Subcutaneous preadipocyte (primary cell): ENCODE measurements at places on chromosomes 6 and 20. TPM values are rescaled to one million over a fixed set of nuclear protein-coding genes. Genes with fewer than 3 reads are reported as not detected.

The EFCAB8 gene
- total RNA-seq = under 0.01 TPM in 2 replicates

The KIF6 gene
- total RNA-seq = 0.73 TPM in 1 of 2 replicates, not detected in the other

The SLC4A11 gene
- 0.37 and 1.6 TPM in 2 replicates for total RNA-seq

The DZANK1 gene
- total RNA-seq = 0.73 and 1.2 TPM in 2 replicates

The OPRM1 gene
- not detected in 2 replicates for total RNA-seq

The PHACTR1 gene
- 3.7 and 4.4 TPM in 2 replicates for total RNA-seq

The ESR1 gene
- total RNA-seq = 0.73 and 0.98 TPM in 2 replicates

The CGA gene
- not detected in 2 replicates for total RNA-seq

The RNF146 gene
- 27.4 and 31.6 TPM in 2 replicates for total RNA-seq

The HDGFL1 gene
- not detected in 2 replicates for total RNA-seq

The IL20RA gene
- total RNA-seq = 0.20 and 0.37 TPM in 2 replicates

The SSTR4 gene
- not detected in 2 replicates for total RNA-seq

The HUS1B gene
- total RNA-seq = 0.59 and 1.1 TPM in 2 replicates

The C6orf132 gene
- total RNA-seq = 4.5 and 5.5 TPM in 2 replicates

The PRIM2 gene
- 44.8 and 69.8 TPM in 2 replicates for total RNA-seq

The C6orf58 gene
- 0.20 TPM in 1 of 2 replicates, not detected in the other for total RNA-seq

The PCSK2 gene
- total RNA-seq = not detected in 2 replicates

The LHFPL5 gene
- total RNA-seq = not detected in 2 replicates

The SLC22A1 gene
- 0.78 and 1.5 TPM in 2 replicates for total RNA-seq

The PREX1 gene
- 0.73 and 31.3 TPM in 2 replicates for total RNA-seq

The VWA7 gene
- under 0.01 and 0.98 TPM in 2 replicates for total RNA-seq

The NOX3 gene
- total RNA-seq = not detected in 2 replicates

The DCDC2 gene
- total RNA-seq = under 0.01 TPM in 2 replicates

The INSM1 gene
- not detected in 2 replicates for total RNA-seq

The LIN28B gene
- not detected in 2 replicates for total RNA-seq

The PLCB4 gene
- total RNA-seq = 0.78 and 1.5 TPM in 2 replicates

The NMBR gene
- 0.37 TPM in 1 of 2 replicates, not detected in the other for total RNA-seq

The DUSP15 gene
- total RNA-seq = not detected in 2 replicates

The BEND6 gene
- 9.6 and 12.7 TPM in 2 replicates for total RNA-seq

The MUC22 gene
- total RNA-seq = not detected in 2 replicates

The MMP24 gene
- total RNA-seq = under 0.01 TPM in 2 replicates

The SMOC2 gene
- 0.37 TPM in 1 of 2 replicates, not detected in the other for total RNA-seq

The BTN1A1 gene
- under 0.01 and 0.20 TPM in 2 replicates for total RNA-seq

The SFT2D1 gene
- 25.0 and 29.7 TPM in 2 replicates for total RNA-seq

The TNF gene
- not detected in 2 replicates for total RNA-seq

The SIRT5 gene
- total RNA-seq = 6.2 and 7.2 TPM in 2 replicates

The TUBB1 gene
- total RNA-seq = under 0.01 TPM in 1 of 2 replicates, not detected in the other

The SLC35D3 gene
- not detected in 2 replicates for total RNA-seq

The MCHR2 gene
- not detected in 2 replicates for total RNA-seq

The ALDH8A1 gene
- 0.98 and 1.5 TPM in 2 replicates for total RNA-seq

The TENT5A gene
- 23.7 and 30.1 TPM in 2 replicates for total RNA-seq

The RAB44 gene
- total RNA-seq = under 0.01 TPM in 1 of 2 replicates, not detected in the other

The FOXF2 gene
- 5.1 and 5.5 TPM in 2 replicates for total RNA-seq

The SASH1 gene
- total RNA-seq = 97.7 and 115 TPM in 2 replicates

The EMILIN3 gene
- not detected in 2 replicates for total RNA-seq

The SLCO4A1 gene
- total RNA-seq = 0.73 and 7.2 TPM in 2 replicates

The FAM83C gene
- not detected in 2 replicates for total RNA-seq

The GRIK2 gene
- total RNA-seq = 0.20 TPM in 1 of 2 replicates, not detected in the other

The BMP6 gene
- 1.1 and 4.7 TPM in 2 replicates for total RNA-seq

The CLDN20 gene
- not detected in 2 replicates for total RNA-seq

The PARD6B gene
- total RNA-seq = 0.37 and 0.59 TPM in 2 replicates
